ENCODE measurements at places on chromosomes 16 and 17.

DNA sequence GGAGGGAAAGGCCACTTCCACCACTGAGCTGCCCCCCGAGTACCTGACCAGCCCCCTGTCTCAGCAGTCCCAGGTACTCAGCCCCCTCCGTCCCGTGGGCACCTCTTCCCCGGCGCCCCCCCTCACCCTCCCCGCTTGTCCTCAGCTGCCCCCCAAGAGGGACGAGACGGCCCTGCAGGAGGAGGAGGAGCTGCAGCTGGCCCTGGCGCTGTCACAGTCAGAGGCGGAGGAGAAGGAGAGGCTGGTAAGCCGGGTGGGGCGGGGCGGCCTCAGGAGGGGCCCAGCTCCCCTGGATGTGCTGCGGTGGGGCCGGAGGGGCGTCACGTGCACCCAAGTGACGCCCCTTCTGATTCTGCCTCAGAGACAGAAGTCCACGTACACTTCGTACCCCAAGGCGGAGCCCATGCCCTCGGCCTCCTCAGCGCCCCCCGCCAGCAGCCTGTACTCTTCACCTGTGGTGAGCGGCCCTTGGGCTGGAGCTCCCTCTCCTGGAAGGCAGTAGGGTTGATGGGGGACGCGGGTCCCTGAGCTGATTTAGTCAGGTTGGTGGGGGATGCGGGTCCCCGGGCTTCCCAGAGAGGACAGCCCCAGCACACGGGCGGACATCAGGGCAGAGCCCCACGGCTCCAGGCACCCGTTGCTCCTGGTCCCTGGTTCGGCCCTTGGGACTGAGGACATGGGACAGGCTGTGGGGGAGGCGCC is 9.5 kb upstream of the MRPL12 start:
- DNase-seq = peak; percentile 75

DNA sequence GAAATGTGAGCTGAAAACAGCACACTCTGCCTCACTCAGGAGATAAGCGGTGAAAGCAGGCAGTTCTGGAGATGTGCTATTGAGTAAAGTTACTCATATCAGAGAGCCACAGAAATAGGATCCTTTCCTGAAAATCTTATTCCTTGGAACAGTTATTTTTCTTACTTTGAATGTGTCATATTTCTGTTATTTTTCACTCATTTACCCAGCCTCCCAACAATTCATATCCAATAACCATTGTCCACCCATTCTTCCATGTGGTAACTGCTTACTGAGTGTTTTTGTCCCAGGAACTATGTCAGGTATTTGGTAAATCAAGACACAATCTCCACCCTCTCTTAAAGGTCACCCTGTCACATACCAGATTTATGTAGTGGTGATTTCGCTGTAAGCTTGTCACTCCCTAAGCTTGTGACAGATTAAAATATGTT is 144.9 kb downstream of the PARN start:
- DNase-seq = no peak

GRCh38 chr17:78381601-78382232 is 3.3 kb downstream of the PGS1 start:
- no peak for DNase-seq

GRCh38 chr16:69324013-69324531 is 6.3 kb downstream of the PDF start:
- DNase-seq = peak; percentile 53

- DNase-seq = no peak
Measured at GRCh38 chr16:87742781-87743490, 22.9 kb downstream of the KLHDC4 start.

- no peak for DNase-seq
Measured at GRCh38 chr17:41796121-41796895, 9.8 kb upstream of the JUP start.

DNA sequence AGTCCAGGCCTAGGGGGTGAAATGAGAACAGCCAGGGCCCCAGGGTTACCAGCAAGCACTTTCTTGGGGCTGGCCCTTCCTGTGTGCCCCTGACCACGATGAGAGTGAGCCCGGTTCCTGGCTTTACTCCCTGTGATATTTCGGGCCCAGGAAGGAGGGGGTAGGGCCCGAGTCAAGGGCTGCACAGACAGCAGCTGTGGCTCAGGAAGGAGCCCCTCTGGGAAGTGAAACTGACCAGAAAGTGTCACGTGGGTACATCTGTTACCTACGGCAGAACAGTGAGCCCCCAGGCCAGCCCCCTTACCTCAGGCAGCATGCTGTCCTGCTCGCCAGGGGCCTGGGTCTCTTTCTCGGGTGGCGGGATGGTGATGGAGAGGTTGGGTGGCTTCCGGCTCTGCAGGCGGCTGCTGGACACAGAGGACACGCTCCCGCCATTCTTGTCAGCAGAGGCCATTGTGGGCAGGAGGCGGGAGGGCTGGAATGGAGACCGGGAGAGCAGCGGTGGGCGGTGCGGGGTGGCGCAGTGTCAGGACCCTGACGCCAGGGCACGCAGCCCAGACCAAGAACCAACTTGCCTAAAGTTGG is 13.8 kb downstream of the AANAT start:
- DNase-seq = no peak

DNA sequence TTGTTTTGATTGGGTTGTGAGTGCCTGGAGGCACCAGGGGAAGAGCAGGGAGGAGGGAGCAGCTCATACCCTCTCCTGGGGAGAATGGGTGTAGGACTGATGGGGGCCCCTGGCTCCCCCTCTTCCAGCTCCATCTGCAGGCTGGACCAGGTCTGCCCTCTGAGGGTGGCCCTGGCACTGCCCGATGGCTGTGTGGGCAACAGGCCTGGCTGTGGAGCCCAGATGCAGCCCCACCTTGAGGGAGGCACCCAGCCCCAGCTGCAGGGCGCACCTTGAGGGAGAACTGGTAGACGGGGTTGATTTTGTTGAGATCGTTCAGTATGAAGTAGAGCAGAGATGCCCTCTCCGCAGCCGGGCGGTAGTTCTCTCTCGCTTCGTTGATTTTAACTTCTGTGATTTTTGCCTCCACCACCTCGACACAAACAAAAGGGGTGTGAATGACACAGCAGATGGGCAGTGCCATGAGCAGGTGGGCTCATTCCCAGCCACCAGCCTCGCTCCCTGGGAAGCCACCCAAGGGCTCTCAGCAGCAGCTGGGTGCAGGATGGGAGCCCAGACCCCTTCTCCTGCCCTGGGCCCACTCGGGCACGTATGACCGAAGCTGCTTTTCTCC is 71.6 kb downstream of the PGS1 start:
- DNase-seq = no peak

- DNase-seq = no peak
Measured at GRCh38 chr17:73215447-73215846, 22.6 kb downstream of the COG1 start.

DNA sequence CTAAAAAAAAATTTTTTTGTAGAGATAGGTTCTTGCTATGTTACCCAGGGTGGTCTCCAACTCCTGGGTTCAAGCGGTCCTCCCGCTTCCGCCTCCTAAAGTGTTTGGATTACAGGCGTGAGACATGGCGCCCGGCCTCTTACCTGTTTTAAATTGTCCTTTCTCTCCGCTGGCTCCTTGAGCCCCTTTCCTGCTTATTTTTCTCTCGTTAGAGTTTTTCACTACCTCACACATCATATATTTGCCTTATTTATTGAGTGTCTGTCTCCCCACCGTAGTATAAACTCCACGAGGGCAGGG is 760 bp upstream of the SEC14L5 start:
- no peak for DNase-seq

GRCh38 chr16:81601008-81601428 is 156.4 kb downstream of the CMIP start:
- DNase-seq = no peak

GRCh38 chr16:11583889-11584565 is 2.7 kb downstream of the LITAF start:
- no peak for DNase-seq

DNA sequence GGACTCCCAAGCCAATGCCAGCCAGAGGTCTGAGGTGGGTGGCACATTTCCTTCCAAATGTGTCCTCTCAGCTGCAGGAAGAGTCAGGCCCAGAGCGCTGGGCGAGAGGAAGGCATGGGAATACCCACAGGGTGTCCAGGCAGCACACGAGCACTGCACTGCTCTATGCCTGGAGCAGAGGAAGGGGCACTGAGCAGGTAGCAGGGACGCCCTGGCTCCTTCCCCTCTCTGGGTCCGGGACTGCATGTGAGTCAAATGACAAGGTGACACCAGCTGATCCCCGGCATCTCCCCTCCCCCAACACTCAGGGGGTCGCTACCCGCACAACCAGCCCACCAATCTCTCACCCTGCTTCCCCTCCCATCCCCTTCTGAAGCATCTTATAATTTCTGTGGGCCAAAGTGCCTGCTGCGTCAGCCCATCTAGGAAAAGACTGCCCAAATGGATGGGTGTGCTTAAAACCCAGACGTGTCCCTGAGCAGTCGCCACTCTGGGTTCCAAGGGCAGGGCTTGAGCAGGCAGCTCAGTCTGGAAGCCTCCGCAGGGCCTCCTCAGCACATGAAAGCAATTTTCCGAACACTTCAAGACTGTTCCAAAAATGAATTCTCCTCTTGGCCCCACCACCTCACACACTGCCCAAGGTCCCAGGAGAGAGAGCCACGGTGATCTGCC is 12.0 kb upstream of the BCAR1 start:
- DNase-seq = no peak

DNA sequence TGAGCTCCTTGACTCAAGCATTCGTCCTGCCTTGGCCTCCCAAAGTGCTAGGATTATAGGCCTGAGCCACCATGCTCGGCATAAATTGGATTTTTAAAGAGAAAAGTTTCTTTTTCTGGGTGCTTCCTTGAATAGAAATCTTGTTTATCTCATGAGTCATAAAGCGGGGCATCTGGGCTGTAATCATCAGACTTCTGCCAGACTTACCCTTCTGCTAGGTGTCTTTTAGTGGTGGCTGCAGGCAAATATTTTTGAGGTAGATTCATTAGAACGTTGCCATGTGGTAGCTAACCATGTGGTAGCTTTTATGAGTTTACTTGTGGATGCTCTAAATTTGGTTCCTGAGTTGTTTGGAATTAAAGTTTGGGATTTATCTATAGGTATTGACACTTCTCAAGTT is 13.4 kb downstream of the PGS1 start:
- DNase-seq = no peak

- no peak for DNase-seq
Measured at GRCh38 chr17:17416400-17417360, 60.1 kb upstream of the MED9 start.

DNA sequence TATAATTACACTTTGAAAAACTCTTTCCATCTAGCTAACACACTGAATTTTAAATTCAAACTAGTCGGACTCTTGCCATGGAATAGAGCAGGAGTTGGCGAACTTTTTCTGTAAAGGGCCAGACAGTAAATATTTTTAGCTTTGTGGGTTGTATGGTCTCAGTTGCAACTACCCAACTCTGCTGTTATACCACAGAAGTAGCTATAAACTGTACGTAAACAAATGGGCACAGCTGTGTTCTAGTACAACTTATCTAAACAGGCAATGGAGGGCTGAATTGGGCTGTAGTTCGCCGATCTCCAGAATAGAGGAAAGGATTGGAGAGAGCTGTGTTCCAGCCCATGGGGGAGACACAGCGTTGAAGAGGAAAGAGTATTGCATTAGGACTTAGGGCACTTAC is 8.7 kb downstream of the CNTROB start:
- no peak for DNase-seq

GRCh38 chr16:28491230-28491969 is 474 bp downstream of the CLN3 start:
- peak; percentile 52 for DNase-seq

DNA sequence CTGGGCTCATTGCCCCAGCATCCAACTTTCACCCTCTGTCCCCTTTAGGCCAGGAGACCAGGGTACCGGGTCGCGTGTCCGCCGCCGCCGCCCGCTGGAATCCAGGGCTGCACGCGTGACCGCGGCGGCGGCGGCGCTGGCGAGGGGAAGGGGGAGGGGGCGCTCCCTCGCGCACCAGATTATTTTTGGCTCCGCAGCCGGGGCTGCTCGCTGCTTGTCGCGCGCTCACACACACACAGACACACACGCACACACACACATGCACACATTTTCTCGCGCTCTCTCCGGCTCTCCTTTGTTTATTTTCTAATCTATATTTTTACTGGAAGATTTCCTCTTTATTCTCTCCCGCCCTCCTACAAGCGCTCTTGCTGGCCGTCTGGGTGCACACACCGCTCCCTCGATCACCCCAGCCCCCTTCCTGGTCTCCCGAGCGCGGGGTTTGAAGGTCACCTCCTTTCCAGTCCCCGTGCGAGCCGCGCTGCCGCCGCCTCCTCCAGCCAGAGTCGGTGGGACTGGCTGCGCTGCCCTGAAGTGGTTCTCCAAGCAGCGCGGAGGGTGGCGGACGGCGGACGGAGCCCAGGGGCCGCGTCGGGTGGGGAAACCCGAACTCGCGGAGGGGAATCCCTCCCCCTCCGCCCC is 921.4 kb upstream of the EEF2KMT start:
- DNase-seq = peak; percentile 30

- no peak for DNase-seq
Measured at GRCh38 chr16:53089434-53090285, 34.9 kb downstream of the CHD9 start.

- DNase-seq = no peak
Measured at GRCh38 chr16:88069397-88070168, 118.3 kb downstream of the BANP start.

- DNase-seq = no peak
Measured at GRCh38 chr16:2743007-2743810, 9.2 kb upstream of the SRRM2 start.

DNA sequence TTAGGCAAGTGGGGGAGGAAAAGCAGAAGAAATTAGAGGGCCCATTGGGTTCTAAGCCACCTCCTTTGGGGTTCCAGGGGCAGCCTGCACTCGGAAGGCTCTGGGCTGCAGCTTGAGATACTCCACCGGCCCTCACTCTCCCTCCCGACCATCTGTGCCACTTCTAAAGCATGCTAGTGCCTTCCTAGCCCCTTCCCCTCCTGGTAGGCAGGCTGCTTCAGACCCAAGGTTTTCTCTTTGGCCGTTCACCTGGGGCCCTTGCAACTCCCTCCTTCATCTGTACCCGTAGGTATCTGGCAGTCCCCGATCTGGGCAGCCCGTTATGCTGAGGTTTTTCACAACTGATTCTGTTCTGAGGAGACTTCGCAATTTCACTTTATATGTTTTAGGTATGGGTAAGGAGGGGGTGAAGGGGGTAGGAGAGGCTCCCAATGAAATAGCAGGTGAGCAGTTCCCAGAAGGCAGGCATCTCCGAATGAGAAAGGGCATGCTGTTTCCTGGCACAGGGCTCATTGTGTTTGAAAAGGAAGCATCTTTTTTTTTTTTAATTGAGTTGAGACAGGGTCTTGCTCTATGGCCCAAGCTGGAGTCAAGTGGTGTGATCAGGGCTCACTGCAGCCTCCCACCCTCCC is 98.7 kb downstream of the RAB11FIP4 start:
- no peak for DNase-seq

GRCh38 chr17:39634384-39634871 is 2.5 kb upstream of the STARD3 start:
- DNase-seq = peak; percentile 77

GRCh38 chr17:73030501-73030921 is 62.0 kb downstream of the SLC39A11 start:
- DNase-seq = no peak
